ENCODE measurements at places on chromosomes 1 and 21.

GRCh38 chr1:178086294-178086693, 7.6 kb upstream of the RASAL2 start:
- DNase-seq: no peak

DNA sequence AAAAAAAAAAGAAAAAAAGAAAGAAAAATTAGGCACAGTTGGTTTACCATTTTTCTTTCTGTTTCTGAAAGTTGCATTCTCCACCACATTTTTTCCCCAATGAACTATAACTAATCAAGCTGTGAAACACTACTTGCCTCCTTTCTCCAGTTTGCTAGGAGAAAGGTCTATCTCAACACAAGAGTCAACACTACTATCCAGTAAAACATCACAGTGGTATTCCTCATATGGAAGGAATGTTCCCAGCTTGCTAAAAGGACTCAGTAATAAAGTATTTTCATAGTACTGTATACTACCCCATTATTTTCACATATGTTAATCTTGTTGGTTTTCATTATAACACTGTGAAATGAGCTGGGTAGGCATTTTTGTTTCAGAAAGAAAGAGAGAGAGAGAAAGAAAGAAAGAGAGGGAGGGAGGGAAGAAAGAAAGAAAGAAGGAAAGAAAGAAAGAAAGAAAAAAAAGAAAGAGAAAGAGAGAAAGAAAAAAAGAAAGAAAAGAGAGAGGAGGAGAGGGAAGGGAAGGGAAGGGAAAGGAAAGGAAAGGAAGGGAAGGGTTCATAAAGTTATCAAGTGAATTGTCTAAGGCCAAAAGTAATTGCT, 7.9 kb downstream of the PTGER3 start:
- DNase-seq: no peak

DNA sequence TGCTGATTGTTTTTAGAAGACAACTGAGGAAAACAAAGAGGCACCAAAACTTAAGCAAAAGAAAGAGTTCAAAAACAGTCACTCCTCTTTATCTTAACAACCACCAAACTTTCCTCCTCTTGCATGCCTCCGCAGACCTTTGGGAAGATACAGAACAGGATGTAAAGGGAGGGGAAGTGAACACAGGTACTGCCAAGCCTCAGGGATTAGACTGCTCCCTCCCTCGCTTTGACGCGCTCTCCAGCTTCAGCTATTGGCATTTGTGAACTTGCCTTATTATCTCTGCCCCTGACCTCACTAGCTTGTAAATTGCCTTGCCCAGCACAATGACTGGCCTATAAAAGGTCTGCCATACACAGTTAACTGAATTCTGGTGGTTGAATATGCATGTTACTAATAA, 4.8 kb upstream of the SRP9 start:
- no peak for DNase-seq

- no peak for DNase-seq
Observed at GRCh38 chr21:23876925-23877558, 1730.2 kb downstream of the MRPL39 start.

DNA sequence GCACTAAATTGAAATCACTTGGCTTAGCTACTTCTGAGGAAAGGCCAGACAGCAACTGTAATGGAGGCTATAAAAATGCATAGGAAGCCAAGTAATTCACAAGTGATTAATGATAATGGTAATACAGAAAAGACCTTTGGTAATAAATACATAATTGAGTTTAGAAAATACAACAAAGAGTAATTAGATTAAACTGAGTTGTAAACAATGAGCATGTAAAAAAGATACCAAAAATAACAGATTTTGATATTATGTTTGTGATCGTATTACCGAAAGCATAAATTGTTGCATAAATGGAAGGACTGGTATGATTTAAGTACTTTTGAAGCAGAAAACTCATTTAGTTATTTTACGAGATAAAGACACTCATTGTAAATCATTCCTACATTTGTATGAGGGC, 556.7 kb upstream of the TMPRSS15 start:
- no peak for DNase-seq
